ENCODE measurements at places on chromosomes 1 and 21. TPM values are rescaled to one million over a fixed set of nuclear protein-coding genes. Genes with fewer than 3 reads are reported as not detected.

- no peaks in the 10 kb centered on the region for H3K4me1 ChIP-seq
- H3K27me3 ChIP-seq: peaks cover 5% of the 10 kb centered on the region
- no peak overlapping the region for H3K27ac ChIP-seq
- no peak for DNase-seq
- no peaks in the 10 kb centered on the region for H3K36me3 ChIP-seq
- H3K4me3 ChIP-seq: no peak overlapping the region
These were observed 32.4 kb upstream of the POU3F1 start for GRCh38 chr1:38079019-38079418.

TFB2M gene
- 11.6 TPM for total RNA-seq

- DNase-seq: no peak
- H3K4me3 ChIP-seq: no peak overlapping the region
- H3K27me3 ChIP-seq: no peaks in the 10 kb centered on the region
- peaks cover 5% of the 10 kb centered on the region for H3K4me1 ChIP-seq
These were observed 724.6 kb downstream of the USP25 start for GRCh38 chr21:16454399-16454798.

GRCh38 chr21:20302084-20302483 is 696.1 kb upstream of the NCAM2 start:
- H3K36me3 ChIP-seq: no peaks in the 10 kb centered on the region
- H3K27ac ChIP-seq: no peak overlapping the region
- no peak for DNase-seq
- peaks cover 5% of the 10 kb centered on the region for H3K4me1 ChIP-seq
- H3K27me3 ChIP-seq: no peaks in the 10 kb centered on the region
- no peak overlapping the region for H3K4me3 ChIP-seq

- no peaks in the 10 kb centered on the region for H3K36me3 ChIP-seq
- no peak for DNase-seq
These were observed 4.0 kb downstream of the SLAMF8 start for GRCh38 chr1:159830722-159831121.

TMEM240 gene
- 5.1 TPM for total RNA-seq

GRCh38 chr1:3628445-3628844 is 3.6 kb downstream of the TPRG1L start:
- H3K4me3 ChIP-seq: no peak overlapping the region
- peaks cover 6% of the 10 kb centered on the region for H3K36me3 ChIP-seq
- no peak for DNase-seq
- H3K4me1 ChIP-seq: peaks cover 13% of the 10 kb centered on the region
- H3K27me3 ChIP-seq: peaks cover 4% of the 10 kb centered on the region

TLR5 gene
- 3.9 TPM for total RNA-seq

DNA sequence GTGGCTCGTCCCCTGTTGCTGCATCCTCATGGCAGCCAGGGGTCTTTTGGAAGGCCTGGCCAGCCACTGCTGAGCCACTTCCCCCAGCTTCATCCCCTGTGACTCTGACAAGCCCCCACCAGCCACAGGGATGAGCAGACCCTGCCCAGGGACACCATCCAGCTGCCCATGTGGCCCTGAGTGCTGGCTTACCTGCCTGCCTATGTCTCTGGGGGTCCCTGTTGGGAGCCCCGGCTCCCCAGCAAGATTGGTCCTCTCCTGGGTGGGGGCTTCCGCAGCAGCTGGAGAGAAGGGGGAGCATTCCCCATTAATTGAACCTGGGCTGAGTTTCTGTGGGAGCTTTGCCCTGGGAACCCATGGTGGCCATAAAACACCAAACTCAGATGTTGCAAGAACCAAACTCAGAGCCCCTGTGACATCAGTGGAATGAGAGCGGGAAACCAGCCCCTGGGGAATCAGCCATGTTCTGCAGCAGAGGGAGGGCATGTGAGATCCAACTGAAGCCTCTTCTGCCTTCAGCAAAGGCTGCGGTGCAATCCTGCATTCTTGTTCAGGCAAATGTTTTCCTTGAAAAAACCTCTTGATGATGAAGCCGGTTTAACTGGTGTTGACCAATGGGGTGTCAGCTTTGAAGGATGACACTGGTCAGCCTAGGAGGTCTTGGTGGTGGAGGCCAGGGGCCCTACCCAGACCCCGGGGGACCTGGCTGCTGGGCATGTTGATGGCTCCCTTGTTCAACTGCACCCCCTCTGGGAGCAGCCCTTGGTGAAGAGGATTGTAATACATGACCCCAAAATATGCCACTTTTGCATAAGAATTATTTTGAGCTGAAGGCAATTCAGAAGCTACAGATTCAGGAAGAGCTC is 28.3 kb upstream of the COL18A1 start:
- H3K36me3 ChIP-seq: peaks cover 1% of the 10 kb centered on the region
- peaks cover 18% of the 10 kb centered on the region for H3K4me1 ChIP-seq
- no peak for DNase-seq
- no peak overlapping the region for H3K4me3 ChIP-seq
- peak overlapping the region; percentile 56 for H3K27ac ChIP-seq
- peaks cover 7% of the 10 kb centered on the region for H3K27me3 ChIP-seq

SIK1 gene
- total RNA-seq: 8.1 TPM

PTPN22 gene
- total RNA-seq: not detected

INAVA gene
- 84.2 TPM for total RNA-seq

SOAT1 gene
- total RNA-seq: 61.1 TPM

DNA sequence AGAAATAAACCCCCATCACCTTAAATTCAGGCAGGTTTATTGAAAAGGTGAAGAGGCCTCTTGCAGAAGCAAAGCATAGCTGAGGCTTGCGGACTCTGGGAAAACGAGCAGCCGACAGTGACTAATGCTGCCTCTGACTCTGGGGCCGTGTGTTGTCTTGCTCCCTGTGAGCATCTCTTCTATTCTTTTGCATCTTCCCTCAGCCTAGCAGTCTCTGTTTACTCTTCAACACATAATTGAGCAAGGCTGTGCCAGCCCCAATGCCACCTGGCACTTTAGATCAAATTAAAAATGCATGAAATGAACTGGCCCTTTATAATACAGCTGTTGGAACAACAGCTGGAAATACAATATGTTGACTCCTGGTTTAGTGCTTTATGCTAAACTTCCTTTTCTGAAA is 18.4 kb upstream of the REG4 start:
- no peak overlapping the region for H3K4me3 ChIP-seq
- H3K36me3 ChIP-seq: no peaks in the 10 kb centered on the region
- H3K27ac ChIP-seq: no peak overlapping the region

Data from progenitor cell of endocrine pancreas (in vitro differentiated cells).